Activated CD4-positive, alpha-beta T cell treated with anti-CD3 and anti-CD28 coated beads, Interleukin-2, amount 50 U/mL, for 4 hours (primary cell): ENCODE measurements at places on chromosomes 5 and 9.

DNA sequence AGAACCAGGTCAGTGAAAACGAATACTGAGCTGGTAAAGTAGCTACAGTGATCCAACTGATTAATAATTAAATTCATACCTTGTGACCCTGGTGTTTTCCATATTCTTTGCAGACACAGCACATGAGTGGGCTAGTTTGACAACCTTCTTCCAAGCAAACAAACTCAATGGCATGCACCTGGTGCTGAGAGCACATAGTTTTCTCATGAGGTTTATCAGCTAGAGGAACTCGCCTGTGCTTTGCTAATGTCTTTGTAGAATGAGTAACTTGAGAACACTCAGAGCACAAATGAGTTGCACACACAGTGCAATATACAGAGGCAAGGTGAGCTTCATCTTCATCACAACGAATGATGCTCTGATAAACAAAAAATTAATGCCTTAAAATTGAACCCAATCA lies 12.6 kb downstream of the TRIM23 start:
- no peak for DNase-seq

DNA sequence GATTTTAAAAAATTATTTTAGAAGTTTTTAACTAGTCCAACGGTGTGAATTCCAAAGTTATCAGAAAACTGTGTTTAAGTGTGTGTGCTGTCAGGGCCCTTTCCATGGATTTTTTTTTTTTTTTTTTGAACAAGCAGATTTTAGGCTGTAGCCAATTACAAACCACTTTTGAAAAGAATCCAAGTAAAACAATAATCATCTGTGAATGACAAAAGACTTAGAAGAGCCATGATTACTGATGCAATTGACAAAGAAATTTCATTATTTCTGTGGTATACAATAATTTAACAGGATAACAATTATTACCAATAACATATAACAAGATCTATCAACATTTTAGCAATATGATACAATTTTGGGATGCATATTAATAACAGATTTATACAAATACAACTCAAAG lies 16.2 kb upstream of the PAIP1 start:
- DNase-seq, result no peak

DNA sequence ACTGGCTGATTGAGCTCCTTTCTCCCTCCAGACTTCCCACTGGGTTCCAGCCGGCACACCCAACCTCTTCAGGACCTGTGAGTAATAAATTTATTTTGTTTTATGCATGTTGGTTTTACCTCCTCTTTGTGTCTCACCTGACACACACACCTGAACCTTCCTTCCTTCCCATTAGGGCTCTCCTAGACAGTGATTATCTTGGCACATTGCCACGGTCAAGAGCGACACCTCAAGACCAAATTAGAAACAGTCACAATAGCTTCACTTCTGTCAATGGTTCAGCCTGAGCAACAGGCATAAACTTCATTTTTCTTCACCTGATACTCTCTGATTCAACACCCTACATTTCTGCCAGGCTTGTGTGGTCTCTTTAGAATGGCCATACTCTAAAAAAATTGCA lies 296.3 kb upstream of the SMARCA2 start:
- no peak for DNase-seq

- DNase-seq, result no peak
Measured at GRCh38 chr5:82119889-82120288, 148.1 kb downstream of the ATG10 start.
